ENCODE measurements at places on chromosomes 12 and 14.

GRCh38 chr12:130977046-130977742 lies 23.5 kb downstream of the ADGRD1 start:
- DNase-seq = no peak

- DNase-seq = peak; percentile 7
Measured at GRCh38 chr12:68746572-68747180, 700 bp downstream of the SLC35E3 start.

DNA sequence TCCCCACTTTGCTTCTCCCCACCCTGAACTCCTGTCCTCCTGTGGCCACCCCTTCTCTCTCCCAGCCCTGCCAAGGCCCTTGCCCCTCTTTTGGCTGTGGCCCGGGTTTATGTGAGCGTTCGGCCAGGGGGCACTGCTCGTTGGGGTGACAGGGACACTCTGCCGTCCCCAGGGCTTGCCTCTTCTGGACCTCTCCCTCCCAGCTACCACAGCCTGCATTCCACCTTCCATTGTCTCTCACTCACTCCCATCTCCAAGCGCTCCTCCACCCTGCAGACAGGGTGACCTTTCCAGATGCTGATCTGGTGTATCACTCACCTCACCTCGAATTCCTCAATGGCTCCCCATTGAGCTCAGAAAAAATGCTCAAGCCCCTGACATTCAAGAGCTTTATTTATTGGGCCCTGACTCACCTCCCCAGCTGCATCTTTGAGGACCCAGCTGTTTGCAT lies 1.4 kb downstream of the SERPINA9 start:
- DNase-seq = no peak

DNA sequence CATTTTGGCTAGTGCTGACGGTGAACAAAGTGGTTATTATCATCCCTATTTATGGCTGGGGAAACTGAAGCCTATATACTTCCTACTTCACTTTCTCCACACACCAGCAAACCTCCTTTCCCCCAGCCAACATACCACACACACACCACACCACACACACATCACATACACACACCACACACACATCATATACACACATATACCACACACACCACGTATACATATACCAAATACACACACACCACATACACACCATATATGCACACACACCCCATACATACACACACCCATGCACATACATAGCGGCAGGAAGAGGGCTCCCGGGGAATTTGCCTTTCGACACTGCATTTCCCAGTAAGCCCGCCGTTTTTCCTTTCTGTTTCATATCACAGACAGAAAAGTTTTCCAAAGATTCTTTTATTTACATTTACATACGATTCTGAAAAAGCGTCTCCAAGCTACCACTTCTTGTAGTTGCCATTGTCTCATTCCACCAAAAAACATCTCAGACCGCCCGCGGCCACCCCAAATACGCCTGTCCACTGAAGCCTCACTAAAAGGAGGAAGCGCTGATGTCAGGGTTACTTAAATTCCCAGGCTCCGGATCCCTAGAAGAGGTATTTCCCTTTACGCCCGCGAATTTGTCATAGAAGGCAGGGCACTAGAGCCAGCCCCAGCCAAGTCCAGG lies 823 bp upstream of the RAB5B start:
- no peak for DNase-seq

GRCh38 chr14:32039401-32040030 lies 37.6 kb upstream of the ARHGAP5 start:
- DNase-seq = no peak

DNA sequence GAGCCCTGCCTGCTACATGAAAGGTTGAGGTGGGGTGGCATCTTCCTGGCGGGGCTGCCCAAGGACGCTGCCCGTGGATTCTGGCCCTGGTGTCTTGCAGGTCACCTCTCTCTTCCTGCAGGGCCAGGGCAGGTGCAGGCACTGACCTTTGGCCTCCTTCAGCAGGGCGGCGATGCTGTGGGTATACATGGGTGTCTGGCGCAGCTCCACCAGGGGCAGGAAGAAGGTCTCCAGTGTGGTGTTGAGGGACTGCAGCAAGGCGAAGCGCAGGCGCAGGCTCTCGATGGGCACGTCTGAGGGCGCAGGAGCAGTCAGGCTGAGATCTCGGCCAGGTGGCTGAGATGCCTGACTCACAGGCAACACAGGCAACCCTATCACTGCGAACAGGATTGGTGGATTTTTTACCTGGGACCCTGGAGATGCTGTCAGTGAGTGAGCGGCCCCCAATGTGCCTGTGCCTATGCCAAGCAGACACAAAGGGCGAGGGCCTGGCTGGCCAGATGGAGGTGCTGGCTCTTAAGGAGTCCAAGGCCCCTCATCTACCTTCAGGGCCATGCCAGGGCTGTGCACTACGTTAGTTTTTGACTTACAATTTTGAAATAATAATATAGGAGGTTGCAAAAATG lies 45.7 kb downstream of the TRAFD1 start:
- DNase-seq = no peak

DNA sequence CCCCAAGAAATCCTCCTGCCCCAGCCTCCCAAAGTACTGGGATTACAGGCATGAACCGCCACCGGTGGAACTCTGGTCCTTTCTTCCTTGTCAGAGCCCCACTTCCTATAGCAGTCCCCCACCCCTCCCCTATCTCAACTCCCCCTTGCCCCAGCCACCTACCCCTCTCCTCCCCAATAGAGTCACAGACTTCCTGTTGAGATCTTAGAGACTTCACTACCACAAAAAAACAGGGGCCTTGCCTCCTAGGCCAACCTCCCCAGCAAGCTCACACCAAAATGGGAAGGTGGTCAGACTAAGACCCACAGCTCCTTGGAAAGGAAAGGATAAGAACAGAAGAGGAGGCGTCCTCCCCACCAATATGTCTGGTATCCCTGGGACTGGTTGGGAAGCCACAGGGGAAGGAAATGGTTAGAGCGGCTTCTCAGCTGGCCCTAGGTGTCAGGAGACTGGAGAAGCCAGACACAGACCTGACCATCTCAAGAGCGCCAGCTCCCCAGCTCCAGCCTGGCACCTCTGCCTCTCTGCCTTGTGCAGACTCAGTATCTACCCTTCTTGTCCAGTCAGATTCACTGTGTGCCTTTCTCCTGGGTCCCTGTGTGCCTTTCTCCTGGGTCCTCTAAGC lies 8.5 kb downstream of the ITGB7 start:
- no peak for DNase-seq

GRCh38 chr14:52836063-52836462 lies 44.7 kb upstream of the GNPNAT1 start:
- DNase-seq = no peak

- DNase-seq = no peak
Measured at GRCh38 chr14:80996049-80996901, 40.9 kb downstream of the TSHR start.

All from stimulated activated CD8-positive, alpha-beta memory T cell treated with anti-CD3 and anti-CD28 coated beads, Interleukin-7, amount 100 ng/mL, for 48 hours (primary cell).